A673 (cell line): ENCODE measurements at places on chromosomes 3 and 15. TPM values are rescaled to one million over a fixed set of nuclear protein-coding genes. Genes with fewer than 3 reads are reported as not detected.

The SEMA3G gene
- total RNA-seq, result 0.07 TPM in 1 of 2 replicates, not detected in the other

The AMOTL2 gene
- 38.9 and 59.6 TPM in 2 replicates for total RNA-seq

- no peak overlapping the region for H3K27ac ChIP-seq
- H3K4me3 ChIP-seq, result no peak overlapping the region
- H3K36me3 ChIP-seq, result no peaks in the 10 kb centered on the region
These were observed 29.7 kb downstream of the SEMA7A start for GRCh38 chr15:74403991-74404563.

DNA sequence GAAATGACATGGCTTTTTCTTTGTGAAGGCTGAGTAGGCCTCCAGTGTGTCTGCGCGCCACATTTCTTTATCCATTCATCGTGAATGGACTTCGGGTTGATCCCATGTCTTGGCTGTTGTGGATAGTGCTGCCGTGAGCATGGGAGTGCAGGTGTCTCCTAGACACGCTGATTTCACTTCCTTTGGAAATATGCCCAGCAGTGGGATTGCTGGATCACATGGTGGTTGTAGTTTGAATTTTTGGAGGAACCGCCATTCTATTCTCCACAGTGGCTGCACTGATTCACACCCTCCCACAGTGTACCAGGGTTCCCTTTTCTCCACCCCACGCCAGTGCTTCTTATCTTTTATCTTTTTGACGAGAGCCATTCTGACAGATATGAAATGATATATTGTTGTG, 171.7 kb downstream of the NSMCE3 start:
- H3K4me1 ChIP-seq, result no peaks in the 10 kb centered on the region
- H3K27ac ChIP-seq, result no peak overlapping the region
- H3K27me3 ChIP-seq, result no peaks in the 10 kb centered on the region
- no peaks in the 10 kb centered on the region for H3K36me3 ChIP-seq

GRCh38 chr3:127796831-127797150, 25.5 kb downstream of the MGLL start:
- H3K36me3 ChIP-seq, result no peaks in the 10 kb centered on the region
- no peaks in the 10 kb centered on the region for H3K4me1 ChIP-seq
- H3K27me3 ChIP-seq, result no peaks in the 10 kb centered on the region
- no peak for DNase-seq
- no peak overlapping the region for H3K27ac ChIP-seq

DNA sequence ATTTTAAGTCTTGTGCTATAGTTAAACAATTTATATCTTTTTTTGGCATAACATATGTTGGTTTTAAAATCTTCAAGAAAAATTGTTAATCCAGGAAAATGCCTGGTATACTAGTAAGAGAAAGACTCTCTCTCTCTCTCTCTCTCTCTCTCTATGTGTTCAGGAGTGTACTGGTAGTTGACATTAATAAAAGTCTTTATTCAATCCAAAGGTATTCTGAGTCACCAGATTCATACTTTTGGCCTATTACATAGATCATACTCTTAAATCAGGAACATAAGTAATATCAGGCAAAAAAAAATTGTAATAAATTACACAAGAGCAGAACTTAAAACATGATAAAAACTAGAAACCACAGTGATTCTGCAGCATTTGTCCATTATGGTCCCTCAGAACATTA, 70.2 kb downstream of the TFG start:
- DNase-seq, result no peak
- no peaks in the 10 kb centered on the region for H3K27me3 ChIP-seq
- no peaks in the 10 kb centered on the region for H3K36me3 ChIP-seq
